ENCODE measurements at places on chromosomes 6 and 20.

DNA sequence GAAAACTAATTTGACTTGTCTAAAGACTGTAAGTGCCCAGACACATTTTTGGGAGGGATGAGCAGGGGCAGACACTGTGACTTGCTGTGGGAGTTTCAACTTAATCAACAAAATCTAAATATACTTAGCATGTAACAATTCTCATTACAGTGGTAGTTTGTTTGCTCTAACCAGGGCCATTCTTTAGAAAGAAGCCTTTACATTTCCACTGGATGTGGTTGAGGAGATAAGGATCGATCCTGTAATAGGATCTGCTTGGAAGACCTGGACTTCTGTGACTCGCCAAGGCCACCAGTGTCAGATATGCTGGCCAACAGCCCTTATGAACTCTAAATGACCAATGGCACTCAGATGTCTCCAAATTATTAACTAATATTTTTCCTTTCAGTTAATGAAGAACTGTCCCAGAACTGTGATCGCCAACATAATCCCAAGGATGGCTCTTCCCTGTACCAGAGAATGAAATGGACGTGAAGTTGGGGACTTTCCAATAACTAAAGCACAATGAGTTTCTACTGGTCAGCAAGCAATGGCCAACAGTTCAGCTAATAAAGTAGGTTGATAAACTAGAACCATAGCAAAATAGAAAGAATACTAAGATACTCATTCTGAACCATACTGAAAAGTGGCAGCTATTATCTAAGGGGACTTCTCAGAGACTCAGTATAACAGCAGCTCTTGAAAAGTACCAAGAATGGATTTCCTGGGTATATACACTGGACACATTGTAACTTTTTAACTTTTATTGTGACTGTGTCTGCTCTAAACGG, 7.5 kb downstream of the SMLR1 start:
- DNase-seq, result no peak

DNA sequence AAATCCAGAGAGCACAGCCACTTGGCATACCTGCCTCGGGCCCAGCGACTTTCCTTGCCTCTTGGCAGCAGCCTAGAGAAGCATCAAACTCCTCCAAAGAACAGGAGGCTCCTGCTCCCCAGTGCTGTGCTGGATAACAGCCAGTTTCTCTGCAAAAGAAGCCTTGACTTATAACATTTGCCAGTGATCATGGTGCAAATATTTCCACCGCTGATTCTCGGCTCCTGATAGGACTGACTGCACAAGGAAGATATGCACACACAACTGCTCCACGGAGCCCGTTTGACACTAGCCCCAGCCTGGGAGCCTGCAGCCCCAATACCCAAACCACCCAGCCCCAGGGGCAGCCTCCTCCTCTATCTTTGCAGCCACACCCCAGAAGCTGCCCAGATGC, 17.5 kb downstream of the ACSS1 start:
- no peak for DNase-seq

DNA sequence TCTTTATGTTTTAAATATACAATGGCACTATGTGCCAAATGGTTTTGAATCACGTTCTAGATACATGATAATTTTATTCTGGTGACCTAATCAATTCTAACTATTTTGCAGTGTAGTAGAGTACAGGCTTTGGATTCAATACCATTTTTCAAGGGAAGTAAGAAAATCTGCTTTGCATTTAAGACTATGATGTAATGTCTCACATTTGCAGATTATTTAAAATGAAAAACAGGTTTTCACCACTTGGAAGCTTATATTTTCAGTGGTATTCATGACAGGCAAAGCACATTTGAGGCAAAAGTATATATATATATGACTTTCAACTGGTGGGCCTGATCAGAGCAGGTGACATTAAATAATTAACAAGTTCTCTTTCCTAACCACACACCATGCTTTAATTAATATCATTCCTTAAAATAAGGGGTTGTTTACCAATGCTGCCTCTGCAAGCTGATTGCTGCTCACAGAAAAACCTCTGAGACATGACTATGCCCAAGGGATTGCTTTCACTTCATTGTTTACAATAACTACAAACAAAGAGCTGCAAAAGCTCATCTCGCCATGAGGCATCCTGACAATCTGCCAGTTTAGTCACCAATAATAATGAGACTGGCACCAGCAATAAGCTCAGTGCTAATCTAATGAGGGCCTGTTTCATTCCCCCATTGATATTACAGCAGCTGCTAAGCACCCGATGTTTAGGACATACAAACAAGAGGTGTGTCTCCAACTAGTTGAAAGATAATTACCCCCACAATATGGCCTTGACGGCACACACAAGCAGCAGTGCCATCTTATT, 1176.0 kb upstream of the GJE1 start:
- peak; percentile 62 for DNase-seq

DNA sequence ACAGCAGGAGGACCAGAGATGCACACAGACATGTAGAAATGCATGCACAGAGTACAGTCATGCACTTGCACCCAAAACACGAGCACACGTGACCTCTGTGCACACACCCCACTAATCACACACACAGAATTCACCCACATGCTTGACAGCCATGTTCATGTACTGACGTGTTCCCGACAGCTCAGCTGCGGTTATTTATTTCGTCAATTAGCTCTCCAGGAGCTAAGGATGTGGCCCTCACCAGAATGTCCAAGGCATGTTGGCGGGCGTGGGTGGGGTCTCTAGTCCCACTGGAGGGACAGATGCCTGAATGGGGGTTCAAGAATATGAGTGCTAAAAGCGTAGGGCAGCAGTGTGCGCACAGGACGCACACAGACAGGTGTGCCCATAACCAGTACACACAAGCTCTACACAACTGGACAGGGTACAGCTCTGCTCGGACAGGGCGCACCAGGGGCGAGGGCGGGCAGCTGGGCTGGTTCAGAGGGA, 571 bp upstream of the PRPF6 start:
- no peak for DNase-seq

GRCh38 chr6:126377594-126378153, 37.8 kb downstream of the CENPW start:
- DNase-seq, result no peak

- no peak for DNase-seq
These were observed 114.0 kb upstream of the RIN2 start for GRCh38 chr20:19644085-19644484.

- DNase-seq, result no peak
These were observed at the start of gene TEAD3 for GRCh38 chr6:35496841-35497570. Gene TEAD3 (minus strand): TSS chr6:35497079.

- no peak for DNase-seq
These were observed 1.6 kb upstream of the TOMM6 start for GRCh38 chr6:41785689-41786450.

Data from NCI-H446 (cell line).